ENCODE measurements at places on chromosomes 16 and 17.
A peak's percentile ranks its signal among the peaks of the same experiment; 100 is the strongest.

DNA sequence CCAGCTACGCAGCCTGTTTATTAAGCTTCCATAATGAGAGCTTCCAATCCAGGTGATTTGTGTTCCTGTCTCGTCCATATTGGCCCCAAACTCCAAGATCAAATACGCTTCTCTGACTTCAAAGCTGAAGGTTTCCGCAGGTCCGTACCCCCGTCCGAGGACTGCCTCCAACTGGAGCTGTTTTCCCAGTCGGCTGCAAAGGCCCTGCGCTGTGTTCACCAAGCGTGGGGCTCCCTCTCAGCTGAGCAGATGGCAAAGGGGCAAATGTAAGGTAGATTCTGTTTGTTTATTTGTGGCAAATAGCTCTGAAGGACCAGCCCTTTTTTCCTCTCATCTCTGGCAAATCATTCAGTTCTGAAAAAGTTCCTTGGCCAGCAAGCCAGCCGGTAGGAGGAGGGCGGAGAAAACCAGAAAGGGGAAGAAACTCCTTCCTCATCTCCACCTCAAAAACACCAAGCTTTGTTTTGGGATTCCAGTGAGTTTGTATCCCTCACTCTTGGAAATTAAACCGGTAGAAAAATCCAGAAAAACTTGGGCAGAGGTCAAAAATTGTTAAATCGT lies 35.2 kb downstream of the NXN start:
- no peak for DNase-seq

GRCh38 chr17:69473841-69474831 lies 59.6 kb downstream of the MAP2K6 start:
- DNase-seq = no peak

DNA sequence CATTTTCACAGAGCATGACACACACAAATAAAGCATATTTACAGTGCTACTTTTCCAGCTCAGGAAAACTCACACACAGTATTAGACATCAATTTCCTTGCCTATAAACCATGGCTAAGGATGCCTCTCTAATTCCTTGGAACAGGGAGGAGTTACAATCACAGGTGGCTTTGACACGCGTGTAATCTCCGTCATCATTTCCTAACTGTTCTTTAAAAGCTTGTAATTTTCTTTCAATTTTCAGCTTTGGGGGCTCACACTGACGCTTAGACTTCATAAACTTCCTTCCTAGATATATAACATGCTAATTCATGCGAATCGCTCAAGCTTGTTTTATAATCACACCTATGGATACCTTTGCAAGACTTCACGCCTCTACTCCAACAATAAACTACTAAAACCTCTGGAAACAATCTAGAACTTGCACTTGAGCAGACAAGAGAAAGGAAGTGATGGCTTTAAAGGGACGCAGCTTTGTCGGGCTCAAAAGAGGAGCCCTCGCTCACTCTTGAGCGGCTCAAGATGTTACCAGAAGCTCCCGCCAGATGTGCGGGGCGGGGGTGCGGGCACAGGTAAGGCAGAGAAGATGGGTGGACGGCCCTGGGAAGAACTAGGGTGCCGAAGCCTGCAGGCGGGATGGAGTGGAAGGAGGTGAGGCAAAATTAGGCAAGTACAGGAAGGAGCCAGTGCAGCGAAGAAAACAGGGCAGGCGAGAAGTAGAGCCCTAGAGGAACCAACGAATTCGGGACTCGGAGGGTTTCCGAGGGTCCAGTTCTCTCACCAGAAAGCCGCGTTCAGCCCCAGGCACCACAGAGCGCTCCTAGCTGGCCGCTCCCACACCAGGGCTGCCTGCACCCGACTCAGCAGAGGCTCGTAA lies 631 bp downstream of the RETREG3 start:
- DNase-seq = no peak

GRCh38 chr17:70345061-70345460 lies 175.7 kb downstream of the KCNJ2 start:
- no peak for DNase-seq

DNA sequence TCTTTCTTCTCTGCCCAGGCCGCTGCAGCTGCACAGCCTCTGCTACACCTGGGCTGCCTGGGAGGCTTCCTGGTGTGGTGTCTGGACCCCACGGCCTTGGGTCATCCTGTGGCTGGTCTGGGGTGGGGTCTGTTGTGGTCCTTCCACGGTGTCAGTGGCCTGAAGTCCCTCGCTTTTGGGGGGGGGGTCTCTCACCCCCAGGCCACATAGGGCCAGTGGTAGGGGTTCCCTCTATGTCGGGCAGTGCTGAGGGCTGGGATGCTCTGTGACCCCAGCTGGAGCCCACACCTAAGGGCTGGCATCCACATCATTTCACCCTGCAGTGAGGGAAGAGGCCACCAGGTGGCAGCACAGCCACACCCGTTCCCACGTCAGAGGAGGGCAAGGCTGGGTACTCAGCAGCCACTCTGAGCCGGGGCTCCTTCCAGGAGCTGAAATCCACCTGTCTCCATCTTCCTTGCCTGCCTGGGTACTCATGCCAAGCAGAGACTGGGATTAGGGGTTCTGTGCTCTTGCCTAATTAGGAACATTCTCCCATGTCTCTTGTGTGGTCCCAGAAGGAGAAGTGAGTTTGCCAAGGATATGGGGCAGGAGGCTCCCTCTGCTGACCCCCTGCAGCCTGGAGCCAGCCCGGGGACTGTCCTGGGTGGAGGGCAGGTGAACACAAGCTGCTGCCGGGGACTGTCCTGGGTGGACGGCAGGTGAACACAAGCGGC lies 13.0 kb downstream of the ENGASE start:
- peak; percentile 4 for DNase-seq

GRCh38 chr17:30093463-30094147 lies 23.0 kb upstream of the NSRP1 start:
- peak; percentile 31 for DNase-seq

GRCh38 chr17:65547253-65547670 lies 14.2 kb downstream of the AXIN2 start:
- DNase-seq = no peak

DNA sequence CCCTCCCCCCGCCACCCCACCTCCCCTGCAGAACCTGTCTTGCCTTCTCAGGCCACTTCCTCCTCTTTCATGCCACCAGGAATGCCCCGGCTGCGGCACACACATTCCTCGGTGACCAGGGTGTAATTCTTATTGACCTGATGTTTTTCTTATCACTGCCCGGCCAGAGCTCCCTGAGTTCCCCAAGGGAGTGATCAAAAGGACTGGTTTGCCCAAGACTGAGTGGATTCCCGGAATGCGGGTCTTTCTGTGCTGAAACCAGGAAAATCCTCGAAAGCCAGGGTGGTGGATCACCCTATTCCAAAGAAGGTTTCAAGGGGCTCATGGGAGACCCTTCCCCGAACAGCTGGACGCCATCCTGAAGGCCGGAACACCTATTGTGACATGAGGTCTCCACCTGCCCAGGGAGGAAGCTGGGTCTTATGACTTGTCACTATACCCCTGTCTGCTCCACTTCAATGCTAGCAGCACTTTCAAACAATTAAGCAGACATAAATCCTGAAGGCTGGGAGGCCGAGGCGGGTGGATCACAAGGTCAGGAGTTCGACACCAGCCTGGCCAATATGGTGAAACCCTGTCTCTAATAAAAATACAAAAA lies 53.0 kb upstream of the RPL38 start:
- no peak for DNase-seq
